ENCODE measurements at places on chromosomes 7 and 10. TPM values are rescaled to one million over a fixed set of nuclear protein-coding genes. Genes with fewer than 3 reads are reported as not detected.

DNA sequence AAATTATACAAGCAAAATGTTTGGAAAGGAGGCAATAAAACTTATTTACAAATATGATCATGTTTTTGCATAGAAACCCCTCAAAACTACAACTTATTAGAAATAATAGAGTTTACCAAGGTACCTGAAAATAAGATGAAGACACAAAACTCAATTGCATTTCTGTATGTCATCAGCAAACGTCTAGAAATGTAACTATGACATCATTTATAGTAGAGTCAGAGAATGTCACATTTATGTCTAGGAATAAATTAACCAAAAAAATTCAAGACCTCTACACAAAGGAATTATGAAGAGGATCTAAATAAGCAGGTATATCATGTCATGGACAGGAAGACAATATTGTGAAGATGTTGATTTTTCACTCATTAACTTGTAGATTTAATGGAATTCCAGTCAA, 81.1 kb downstream of the PALS2 start:
- DNase-seq = no peak

- DNase-seq = no peak
These were observed 141.2 kb upstream of the KLF6 start for GRCh38 chr10:3926258-3926657.

DNA sequence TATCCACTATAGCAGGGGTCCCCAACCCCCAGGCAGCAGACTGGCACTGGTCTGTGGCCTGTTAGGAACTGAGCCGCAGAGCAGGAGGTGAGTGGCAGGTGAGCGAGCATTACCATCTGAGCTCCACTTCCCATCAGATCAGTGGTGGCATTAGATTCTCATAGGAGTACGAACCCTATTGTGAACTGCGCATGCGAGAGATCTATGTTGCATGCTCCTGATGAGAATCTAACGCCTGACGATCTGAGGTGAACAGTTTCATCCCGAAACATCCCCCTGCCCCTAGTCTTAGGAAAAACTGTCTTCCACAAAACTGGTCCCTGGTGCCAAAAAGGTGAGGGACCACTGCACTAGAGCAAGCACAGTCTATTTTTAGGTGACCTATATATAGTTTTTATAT, 23.6 kb downstream of the ASZ1 start:
- DNase-seq = no peak

DNA sequence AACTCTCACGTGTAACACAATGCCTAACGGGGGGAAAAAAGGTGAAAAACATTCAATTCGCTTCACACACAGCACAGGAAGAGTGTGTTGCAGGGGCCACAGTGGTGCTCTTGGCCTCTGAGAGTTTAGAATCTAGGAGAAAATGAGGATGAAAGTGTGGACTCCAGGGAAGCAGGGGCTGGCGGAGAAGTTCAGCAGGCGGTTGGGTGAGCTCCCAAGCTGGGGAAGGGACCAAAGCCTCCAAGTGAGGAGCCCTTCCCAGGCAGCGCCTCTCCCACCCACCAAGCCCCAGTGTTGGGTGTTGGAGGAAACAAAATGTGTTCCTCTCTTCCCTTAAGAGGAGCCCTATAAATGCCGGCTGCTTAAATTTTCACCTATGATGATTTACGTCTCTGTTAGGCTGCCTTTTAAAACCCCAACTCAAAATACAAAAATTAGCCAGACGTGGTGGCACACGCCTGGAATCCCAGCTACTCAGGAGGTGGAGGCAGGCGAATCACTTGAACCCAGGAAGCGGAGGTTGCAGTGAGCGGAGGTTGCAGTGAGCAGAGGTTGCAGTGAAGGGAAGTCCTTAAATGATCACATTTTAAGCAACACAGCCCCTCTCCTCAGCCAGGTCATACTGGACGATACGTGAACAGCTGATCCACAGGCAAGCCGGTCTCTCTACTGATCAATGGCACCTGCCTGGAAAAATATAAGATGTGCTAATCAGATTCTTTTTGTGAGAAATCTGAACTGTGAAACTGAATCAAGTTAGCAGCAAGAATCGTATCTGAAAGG, 735.2 kb downstream of the PARD3 start:
- DNase-seq = no peak

DNA sequence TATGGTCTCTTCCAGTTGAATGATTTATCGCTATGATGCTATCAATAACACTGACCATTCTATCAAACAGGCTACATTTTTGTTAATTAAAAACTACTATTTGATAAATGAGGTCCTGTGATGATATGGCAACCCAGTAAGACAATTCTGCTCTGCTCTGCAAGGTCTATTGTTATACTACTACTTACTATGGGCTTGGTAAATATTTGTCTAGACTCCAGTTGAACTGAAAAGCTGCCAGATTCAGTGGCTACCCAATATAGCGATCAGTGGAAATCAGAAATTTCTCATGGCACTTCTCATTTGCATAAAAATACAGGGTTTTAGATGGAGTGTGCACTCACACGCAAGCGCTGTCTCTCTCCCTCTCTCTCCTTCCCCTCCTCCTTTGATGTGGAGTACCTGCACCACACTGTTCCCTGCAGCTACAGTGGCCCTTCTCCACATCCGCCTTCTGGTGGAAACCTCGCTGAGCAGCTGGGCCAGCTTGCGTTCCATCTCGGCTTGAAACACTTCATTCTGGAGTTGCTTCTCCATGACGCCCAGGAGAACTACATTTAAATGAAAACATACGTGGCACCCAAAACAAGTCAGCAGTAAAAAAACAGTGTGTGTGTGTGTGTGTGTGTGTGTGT, 77.9 kb downstream of the KIAA1549 start:
- DNase-seq = no peak

DNA sequence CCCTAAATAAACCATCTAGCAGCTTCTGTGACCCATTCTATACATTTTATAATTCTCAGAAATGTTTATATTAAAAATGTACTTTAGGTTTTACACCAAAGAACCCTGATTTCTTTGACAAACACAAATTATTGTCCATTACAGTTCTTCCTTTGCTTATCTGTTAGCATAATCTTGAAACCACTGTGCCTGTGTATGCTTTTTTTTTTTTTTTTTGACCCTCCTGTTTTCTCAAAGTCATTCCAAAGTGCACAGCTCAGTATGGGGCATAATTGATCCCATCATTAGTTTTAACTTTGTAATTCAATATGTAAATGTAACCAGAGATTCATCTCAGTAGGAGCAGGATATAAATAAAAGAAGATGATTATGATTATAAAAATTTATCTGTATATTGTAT, 229.3 kb downstream of the DGKB start:
- DNase-seq = no peak

- no peak for DNase-seq
These were observed 459 bp downstream of the CYCS start for GRCh38 chr7:25124465-25125136.

FGFBP3 gene
- total RNA-seq = 0.77 TPM

CCDC136 gene
- 3.0 TPM for total RNA-seq

WNT2 gene
- total RNA-seq = 9.0 TPM

AKR1C4 gene
- total RNA-seq = not detected

AQP1 gene
- total RNA-seq = 826 TPM
